ENCODE measurements at places on chromosomes 1 and 21.

DNA sequence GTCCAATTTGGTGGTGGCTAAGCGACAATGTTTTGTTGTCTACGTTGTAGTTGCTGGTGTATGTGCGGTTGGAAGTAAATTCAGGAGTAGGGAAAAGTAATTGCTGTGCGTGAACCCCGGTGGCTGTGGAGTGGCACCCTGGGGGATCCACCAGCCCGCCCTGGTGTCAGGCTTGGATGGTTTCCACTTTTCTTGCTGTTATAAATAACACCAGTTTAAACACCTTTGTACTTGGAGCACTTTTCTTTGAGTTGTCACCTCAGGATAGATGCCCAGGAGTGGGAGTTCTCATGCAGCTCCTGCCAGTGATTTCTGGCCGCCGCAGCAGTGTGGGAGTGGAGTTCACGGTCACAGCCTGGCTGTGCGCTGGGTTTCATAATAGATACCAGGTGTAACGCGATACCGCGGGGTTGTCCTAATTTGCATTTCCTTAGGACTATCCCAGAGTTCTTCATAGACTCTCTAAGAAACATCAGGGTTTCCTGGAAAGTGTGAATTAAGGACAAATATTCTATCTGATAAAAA, 12.8 kb upstream of the TMEM200B start:
- DNase-seq, result no peak

GRCh38 chr1:19852036-19852435, 30.2 kb upstream of the OTUD3 start:
- DNase-seq, result no peak

- DNase-seq, result no peak
These were observed 236.6 kb upstream of the GJB5 start for GRCh38 chr1:34518146-34518699.

DNA sequence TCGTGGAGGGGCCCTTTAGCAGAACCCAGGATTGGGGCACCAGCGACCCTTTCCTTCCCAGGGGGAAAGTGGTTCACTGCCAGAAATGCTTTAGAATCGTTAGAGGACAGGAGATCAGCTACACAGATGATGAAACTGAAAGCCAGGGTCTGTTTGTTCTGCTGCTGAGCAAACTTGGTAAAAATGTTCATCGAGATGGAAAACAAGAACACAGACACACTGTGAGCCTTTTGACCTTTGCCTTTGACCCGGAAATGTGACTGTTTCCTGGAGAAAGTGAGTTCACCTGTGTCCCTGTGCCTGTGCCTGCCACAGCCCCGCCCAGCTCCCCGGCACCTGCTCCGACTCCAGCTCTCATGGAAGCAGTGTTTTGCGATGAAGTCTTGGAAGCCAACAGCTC, 234.3 kb downstream of the CAMTA1 start:
- DNase-seq, result no peak

Measured in neural crest cell (in vitro differentiated cells).